B cell (primary cell): ENCODE measurements at places on chromosomes 2 and 18.

DNA sequence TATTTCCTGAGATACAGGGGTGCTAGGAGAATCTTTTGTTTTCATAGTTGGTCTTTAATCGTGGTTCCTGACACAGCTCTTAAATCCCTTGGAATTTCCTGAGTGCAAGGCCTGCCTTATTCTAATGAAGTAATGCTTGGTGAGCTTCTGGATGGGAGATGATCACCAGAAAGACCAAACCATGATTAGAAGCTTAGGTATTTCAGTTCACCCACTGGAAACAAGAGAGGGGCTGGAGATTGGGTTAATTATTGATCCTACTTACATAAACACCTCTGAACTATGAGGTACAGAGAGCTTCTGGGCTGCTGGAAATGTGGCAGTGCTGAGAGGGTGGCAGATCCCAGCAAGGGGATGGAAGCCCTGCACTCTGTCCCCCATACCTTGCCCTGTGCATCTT, 406.8 kb downstream of the THSD7B start:
- no peak for DNase-seq

DNA sequence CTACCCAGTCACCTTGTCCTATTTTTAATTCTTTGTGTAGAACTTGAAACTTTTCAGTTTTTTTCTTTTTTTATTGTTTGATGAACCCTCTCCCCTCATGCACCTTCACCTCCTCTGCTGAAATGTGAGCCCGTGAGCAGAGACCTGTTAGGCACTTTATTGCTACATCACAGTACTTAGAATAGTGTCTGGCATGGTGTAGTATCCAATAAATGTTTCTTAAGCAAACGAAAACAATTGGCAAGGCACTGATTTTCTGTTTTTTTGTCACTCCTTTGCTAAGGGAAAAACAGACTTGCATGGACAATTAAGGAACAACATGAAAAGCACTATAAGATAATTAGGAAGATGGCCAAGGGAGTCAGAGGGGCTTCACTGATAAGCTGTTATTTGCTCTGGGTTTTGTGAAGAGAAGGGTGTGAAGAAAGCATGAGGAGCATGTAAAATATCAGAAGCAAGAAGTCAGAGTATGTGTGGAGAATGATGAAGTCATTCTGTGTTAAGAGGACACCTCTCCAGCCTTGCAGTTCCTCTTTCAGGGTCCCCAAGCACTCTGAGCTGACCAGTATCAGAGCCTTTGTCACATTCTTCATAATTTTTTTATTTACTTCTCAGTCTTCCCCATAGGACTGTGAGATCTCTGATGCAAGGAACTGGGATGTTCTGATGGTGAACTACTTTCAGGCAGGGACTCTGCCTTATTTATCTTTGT, 99.7 kb upstream of the CAVIN2 start:
- no peak for DNase-seq

DNA sequence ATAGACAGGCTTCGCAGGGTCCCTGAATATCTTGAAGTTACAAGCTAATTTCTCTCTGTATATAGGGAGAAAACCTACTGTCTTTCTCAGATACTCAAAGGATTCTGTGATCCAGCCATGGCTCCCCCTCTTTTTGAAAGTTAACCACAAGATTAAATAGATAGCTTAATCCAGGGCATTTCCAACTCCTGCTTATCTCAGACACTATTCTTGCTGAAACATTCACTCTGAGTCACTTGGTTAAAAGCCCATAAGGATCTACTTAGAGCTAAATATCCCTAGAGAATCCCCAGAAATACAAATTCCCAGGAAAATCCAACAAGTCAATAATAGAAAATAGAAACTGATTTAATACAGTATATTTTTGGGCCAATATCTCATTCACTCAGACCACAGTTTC, 179.1 kb upstream of the LYPD1 start:
- DNase-seq: no peak

DNA sequence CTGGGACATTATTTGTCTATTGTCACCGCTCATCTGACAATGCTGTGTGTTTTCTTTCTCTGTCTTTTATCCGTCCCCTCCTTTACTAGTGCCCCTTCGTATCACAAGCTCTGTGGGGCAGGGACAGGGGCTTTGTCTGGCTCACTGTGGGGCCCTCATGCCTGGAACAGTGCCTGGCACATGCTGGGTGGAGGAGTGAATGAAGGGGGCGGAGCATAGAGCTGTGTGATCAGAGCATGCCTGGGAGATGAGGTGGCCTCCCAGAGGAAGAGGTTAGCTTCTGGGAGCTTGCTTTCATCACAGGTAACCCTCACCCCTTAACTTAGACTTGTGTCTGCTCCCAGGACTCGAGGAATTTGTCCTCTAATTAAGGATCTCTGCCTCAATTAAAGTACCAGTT, 16.4 kb downstream of the MTCL1 start:
- DNase-seq: no peak

DNA sequence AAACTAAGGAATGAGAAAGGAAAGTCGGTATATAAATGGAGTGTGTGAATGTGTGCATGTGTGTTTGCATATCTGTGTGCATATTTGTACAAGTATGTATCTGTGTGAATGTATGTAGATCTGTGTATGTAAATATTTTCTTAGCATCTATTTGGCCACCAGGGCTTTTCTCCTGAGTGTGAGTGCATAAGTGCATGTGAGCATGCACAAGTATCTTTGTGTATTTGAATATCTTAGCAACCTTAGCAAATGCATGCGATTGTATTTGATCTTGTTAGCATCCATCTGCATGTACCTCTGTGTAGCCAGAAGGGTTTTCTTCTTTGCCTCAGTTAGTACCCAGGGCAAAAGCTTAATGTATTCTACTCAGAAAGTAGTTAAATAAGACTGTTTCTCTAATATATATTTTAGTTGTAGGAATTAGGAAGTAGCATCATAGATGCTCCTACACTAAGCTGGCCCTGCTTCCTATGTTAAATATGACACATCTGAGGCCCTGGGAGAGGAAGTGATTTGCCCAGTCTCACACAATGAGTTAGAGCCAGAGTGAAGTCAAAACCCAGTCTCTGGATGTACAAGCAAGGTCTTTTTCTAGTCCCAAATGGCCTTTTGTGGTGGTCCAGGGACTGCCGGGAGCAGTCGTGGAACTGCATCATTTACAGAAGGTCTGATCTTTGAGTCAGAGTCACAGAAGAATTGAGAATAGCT, 9.2 kb downstream of the FKBP1B start:
- DNase-seq: no peak

DNA sequence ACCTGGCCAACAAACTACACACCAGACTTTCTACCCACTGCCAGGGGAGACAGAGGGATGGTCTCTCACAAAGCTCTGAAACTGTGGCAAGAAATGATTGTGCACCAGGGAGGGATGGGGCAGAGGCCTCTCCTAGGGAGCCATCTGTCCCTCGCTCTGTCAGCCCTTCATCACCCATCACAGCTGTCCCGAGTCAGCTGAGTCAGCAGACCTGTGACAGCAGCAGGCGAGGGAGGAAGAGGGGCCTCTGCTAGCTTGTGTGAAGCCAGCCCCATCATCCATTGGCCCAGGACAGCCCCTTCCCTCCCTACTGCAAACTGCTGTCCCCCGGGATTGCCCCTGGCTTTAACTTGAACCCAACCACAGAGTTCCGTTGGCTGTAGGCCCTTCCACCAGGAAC, 5.0 kb downstream of the SH2D6 start:
- DNase-seq: no peak
